CD4-positive, alpha-beta T cell treated with Interleukin-4 for 1 hour (primary cell): ENCODE measurements at places on chromosomes 11 and 22.

GRCh38 chr11:96185220-96185768 is 157.7 kb downstream of the MAML2 start:
- DNase-seq, result no peak

DNA sequence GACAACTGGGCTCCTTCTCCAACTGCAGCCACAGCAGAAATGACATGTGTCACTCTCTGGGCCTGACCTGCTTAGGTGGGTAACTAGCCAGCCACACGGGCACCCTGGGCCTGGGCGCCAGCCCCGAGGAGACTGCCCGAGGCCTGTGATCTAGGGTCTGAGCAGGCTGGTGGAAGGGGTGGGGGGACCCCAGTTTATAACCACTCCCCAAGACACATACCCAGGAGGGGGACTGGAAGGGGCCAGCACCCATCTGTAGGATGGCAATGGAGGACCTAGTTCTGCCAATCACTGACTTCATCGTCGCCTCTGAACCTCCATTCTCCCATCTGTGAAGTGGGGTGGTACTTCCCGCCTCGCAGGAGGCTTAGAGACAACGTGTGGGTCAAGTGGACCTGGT is 16.1 kb downstream of the CD5 start:
- DNase-seq, result no peak

DNA sequence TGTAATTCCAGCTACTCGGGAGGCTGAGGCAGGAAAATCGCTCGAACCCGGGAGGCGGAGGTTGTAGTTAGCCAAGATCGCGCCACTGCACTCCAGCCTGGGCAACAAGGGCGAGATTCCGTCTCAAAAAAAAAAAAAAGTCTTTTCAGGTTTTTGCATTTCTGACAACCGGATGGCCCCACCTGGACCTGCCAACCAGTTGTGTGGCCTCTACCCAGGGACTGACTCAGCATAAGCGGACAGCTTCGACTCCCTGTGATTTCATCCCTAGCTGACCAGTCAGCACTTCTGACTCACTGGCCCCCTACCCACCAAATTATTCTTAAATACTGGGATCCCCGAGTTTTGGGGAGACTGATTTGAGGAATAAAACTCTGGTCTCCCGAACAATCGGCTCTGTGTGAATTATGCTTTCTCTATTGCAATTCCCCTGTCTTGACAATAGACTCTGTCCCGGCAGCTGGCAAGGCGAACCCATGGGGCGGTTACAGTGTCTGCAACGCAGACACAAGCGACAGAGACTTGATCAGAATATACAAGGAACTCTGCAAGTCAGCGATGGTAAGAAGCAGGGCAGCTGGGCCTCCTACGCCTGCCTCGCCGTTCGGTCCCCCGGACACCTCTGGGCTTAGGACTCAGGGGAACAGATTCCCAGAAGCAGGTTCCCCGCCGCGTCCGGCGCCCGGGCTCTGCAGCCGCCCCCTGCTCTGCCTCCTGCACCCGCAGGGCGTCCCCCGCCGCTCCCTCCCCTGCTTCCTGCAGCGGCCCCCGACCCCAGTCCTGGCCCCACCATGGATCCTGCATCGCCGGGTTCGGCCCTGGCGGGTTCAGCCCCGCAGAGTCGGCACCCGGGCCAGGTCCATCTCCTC is 741 bp upstream of the TALDO1 start:
- DNase-seq, result peak; percentile 23

DNA sequence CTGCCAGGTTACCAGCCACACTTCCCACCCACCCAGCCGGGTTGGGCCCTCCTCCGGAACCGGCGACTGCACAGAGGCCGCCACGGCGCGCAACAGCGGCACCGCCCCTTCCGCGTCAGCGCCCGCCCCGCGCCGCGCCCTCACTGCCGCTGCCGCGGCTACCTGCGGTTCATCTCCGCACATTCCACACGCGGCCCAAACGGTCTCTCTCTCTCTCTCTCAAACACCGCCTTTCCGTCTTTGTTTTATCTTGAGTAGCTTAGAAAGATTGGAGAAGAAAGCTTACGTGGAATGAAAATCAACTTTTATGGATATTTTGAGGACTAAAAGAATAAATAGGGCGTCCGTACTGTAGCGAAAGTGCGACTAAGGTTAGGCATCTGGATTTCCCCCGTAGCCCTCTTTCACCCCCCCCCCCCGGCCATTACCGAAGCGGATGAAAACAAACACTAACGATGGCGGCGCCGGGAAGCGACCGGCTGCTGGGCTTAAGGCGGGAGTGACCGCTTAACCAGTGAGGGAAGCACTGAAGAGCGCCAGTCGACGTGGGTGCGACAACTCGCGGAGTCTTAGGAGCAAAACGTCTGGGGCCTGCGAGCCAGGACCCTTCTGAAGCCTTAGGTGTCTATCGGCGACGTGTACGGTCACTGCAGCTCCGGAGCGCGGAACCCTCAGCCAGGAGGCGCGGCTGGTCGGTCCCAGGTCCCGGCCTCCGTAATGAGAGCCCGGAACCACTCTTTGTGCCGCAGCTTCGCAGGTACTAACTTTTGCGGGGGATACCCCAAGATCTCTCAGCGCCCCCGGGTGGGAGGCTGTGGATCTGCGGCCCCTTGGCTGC is at the start of the genes ATG13 and HARBI1:
Gene ATG13 (plus strand): TSS at position 420 of the 838 bp plus-strand sequence. CDS start 26,739 bp downstream, outside the sequence.
Gene HARBI1 (minus strand): TSS at position 94 of the 838 bp plus-strand sequence. CDS start 990 bp downstream, outside the sequence.
- peak; percentile 93 for DNase-seq

DNA sequence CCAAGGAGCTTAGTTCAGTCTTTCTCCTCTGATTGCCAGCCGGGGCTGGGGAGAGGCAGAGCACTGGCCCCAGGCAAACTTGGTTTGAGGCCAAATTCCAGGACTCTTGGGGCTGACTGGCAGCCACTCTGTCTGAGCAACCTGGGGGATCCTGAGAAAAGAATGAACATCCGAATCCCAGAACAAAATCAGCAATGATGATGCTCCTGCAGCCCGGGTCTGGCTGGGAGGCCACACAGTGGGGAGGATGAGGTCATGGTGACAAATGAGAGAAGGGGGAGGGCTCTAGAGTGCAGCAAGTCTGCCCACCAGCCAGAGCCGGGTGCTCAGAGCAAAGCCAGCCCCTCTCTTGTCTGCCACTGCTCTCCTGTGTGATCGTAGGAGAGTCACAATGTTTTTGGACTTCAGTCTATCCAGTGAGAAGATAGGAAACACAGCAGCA is 71.8 kb upstream of the PAX6 start:
- no peak for DNase-seq

DNA sequence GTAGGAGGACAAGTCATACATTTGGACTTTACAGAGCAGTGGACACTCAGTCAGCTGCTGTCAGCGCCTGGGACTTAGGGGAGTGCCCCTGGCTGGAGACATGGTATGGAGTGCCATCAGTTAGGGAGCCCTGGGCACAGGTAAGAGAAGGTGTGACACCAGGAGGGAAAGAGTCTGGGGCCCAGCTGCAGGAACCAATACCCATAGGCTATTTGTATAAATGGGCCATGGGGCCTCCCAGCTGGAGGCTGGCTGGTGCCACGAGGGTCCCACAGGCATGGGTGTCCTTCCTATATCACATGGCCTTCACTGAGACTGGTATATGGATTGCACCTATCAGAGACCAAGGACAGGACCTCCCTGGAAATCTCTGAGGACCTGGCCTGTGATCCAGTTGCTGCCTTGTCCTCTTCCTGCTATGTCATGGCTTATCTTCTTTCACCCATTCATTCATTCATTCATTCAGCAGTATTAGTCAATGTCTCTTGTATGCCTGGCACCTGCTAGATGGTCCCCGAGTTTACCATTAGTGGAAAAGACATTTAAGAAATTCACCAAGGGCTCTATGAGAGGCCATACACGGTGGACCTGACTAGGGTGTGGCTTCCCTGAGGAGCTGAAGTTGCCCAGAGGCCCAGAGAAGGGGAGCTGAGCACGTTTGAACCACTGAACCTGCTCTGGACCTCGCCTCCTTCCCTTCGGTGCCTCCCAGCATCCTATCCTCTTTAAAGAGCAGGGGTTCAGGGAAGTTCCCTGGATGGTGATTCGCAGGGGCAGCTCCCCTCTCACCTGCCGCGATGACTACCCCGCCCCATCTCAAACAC is 850 bp upstream of the MIF start:
- no peak for DNase-seq

DNA sequence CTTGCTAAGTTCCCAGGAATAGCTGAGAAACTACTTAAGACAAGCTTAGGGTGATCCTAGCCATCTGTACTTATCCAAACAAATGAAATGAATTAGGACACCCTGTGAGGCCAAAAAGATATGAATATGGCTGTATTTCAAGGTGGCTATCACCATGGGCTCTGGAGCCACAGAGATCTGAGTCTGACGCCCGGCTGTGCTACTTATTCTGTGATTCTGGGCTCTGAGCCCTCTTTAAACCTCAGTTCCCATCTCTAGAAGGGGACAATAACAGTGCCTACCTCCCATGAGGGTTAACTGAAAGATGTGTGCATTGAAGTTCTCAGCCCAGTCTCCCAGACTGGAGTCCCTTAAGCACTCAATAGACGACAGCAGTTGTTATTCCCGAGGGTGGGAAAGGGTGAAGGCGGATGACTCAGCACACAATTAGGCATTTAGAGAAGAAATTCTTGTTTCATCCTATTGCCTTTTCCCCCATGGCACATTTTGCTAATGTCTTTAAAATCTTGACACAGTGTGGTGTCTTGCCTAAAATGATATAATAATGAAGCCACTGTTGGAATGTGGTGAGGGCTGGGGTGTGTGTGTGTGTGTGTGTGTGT is 132.5 kb downstream of the ADAMTS15 start:
- DNase-seq, result no peak

GRCh38 chr11:15557457-15558230 is 442.9 kb downstream of the INSC start:
- no peak for DNase-seq

DNA sequence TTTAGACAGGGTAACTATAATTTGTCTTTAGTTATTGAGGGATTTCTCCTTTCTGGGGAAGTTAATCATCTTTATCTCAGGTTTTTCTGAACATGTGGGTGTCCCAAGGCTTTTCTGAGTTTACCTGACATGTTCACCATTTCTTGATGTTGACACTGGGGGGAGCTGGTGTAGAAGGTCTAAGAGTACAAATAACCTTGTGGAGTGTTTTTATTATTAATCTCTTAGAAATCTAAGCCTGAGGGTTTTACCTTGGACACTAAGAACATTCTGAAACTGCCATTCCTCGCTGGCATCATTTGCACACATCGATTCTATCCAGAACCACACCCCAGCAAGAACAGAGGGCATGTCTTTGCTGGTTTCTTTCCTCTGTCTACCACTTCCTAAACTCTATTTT is 15.6 kb upstream of the C11orf91 start:
- DNase-seq, result no peak

GRCh38 chr11:71406681-71407080 is 41.5 kb downstream of the DHCR7 start:
- DNase-seq, result no peak

DNA sequence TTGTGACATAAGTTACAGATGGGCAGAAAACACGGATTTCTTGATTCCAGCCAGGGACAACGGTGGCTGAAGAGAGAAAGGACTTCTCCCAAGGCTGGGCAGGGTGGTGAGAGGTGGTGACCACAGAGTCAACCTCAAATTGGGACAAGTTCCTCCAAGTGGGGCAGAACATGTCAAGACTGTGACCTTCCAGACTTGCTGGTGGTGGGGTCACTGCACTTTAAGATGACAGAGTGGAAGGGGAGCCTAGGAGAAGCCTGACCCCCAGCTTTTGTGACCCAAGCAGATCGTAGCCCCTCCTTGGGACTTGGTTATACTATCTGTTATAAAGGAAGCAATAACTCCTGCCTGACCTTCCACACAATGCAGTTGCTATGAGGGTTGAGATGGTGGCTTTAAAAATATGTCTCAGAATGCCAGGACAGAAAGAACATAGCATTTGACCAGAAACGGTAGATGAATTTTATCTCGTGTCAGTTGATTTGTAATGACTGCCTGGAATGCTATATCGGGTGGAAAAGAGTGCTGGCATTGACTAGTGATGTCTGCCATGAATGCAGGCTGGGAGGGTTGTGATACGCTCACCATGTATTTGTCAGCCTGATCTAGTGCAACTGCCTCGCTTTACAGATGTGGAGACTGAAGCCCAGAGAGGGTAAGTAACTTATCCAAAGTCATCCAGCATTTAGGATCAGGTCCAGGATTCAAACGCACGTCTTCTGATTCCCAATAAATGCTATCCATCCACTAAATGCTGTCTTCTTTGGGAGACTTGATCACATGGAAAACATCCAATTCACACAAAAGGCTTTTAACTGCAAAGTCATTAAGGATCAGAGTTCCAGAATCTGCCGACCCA is 18.3 kb downstream of the TST start:
- DNase-seq, result no peak

DNA sequence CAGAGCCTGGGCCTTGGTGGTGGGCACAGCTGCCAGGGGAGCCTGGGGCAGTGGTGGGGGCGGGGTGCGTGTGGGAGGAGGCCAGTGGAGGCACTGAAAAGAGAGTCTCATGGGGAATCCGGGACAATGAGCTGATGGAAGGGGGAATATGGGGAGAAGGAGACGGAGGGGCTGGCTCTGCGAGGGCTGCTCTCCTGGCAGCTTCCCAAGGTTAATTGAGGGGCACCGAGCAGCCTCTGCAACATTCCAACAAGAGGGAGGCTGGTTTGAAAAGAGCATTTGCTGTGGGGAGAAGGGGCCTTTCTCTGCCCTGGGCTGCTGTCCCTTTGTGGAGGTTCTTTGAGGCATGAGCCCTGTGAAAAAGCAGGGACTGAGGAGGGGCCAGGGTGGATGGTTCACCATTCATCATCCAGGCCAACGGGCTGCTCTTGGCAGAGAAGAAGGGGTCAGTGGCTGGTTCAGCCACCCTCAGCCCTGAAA is 9.4 kb upstream of the IGSF9B start:
- no peak for DNase-seq

- DNase-seq, result peak; percentile 78
Measured at GRCh38 chr11:6473451-6474412, at the start of gene TRIM3. TSS of gene TRIM3 (minus strand) at chr11:6473941. CDS start at chr11:6465695, 8,246 bp downstream.

- DNase-seq, result no peak
Measured at GRCh38 chr11:48180627-48181026, 36.0 kb upstream of the OR4B1 start.

DNA sequence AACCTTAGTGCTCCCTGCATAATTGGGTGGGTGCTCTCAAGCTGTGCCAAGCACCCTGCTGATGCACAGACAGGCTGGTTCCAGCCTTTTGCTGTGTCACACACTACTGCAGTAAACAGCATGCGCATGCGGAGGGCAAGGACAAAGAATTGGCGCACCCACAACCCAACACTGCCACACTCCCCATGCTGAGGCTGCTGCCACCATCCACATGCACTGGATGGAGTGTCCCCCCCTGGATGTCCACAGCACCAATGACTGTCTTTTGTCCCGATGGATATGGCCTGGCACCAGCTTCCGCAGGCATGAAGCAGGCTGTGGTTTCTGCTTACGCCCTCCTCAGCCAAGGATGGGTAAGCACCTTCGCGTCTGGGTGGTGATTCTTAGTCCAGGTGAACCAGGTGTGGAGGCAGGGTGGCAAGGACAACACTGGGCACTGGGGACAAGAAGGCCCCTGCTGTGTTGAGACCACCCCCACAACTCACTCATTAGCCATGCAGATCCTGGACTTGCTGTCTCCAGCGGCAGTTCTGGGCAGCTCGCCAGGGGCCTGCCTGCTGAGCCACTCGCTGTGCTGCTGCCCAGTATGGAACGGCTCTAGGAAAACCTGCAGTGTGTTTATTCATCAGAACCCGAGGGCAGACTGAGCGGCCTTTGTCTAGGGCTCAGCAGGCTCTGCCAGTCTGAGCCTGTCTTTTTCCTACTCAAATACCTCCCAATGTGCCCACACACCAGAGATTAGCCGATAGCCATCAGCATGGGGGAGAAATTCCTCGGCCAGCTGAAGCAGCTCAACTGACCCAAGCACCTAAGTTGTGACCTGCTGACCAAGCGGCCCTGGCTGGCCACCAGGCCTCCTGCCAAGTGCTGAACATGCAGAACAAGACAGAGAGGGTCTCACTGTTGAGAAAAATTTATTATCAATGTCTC is 8.2 kb upstream of the NAP1L4 start:
- no peak for DNase-seq
